Activated T-cell treated with anti-CD3 and anti-CD28 coated beads for 1 hour (primary cell): ENCODE measurements at places on chromosomes 7 and 10.

GRCh38 chr7:50369143-50370026 lies 64.9 kb downstream of the IKZF1 start:
- no peak for DNase-seq

DNA sequence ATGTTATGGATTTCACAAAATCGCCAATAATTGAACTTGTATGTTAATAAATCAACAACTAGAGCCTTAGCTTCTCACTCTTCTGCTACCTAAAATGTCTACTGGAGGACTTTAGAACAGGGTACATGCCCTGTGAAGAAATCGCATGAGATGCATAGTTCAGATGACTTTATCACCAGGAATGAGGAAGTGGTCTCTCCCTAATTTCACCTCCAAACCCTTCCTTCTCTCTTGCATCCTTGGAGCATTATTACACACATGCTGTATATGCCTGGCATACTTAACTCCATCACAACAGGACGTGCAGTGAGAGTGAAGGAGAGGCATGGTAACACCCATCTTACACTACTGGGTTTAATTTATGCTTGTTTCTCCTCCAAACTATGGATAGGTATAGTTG lies 27.8 kb downstream of the RHEB start:
- DNase-seq, result no peak

DNA sequence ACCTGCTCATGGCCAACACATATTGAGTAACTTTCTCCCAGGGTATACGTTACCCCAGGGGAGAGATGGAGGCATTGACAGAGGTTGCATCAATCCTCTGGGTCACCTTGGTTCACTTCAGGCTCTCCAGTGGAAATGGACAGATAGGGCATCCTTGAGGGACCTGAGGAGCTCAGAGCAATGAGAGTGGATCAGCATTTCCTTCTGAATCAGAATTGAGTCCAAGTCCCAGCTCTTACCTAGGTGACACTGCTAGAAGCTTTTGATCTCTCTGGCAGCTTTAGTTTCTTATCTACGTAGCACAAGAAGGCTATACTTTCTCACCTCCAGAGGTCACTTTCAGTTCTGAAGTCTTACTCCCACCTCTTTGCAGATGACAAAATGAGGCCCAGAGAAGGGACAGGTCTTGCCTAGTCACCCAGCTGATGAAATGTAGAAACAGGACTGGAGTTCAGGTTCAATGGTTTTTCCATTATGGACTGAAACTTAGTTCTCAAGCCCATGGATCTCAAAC lies 35.2 kb downstream of the PANK1 start:
- no peak for DNase-seq

DNA sequence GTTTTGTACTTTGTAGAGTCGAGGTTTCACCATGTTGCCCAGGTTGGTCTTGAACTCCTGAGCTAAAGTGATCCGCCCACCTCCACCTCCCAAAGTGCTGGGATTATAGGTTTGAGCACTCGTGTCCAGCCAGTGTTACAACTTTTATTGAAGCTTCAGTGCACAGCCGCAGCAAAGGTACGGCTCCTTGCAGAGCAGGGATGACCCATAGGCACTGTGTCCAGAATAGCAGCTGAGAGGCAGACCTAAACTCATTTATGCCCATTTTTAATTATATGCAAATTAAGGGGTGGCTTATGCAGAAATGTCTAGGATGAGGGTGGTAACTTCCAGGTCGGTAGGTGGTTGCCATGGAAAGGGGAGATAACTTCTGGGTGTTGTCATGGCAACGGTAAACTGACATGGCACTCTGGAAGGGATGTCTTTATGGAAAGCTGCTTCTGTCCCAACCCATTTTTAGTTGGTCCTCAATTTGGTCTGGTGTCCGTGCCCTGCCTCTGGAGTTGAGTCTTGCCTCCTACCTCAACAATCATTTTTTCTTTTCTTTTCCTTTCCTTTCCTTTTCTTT lies 22.7 kb downstream of the NYAP1 start:
- DNase-seq, result no peak

- no peak for DNase-seq
Measured at GRCh38 chr7:135215180-135215579, 3.9 kb upstream of the WDR91 start.

DNA sequence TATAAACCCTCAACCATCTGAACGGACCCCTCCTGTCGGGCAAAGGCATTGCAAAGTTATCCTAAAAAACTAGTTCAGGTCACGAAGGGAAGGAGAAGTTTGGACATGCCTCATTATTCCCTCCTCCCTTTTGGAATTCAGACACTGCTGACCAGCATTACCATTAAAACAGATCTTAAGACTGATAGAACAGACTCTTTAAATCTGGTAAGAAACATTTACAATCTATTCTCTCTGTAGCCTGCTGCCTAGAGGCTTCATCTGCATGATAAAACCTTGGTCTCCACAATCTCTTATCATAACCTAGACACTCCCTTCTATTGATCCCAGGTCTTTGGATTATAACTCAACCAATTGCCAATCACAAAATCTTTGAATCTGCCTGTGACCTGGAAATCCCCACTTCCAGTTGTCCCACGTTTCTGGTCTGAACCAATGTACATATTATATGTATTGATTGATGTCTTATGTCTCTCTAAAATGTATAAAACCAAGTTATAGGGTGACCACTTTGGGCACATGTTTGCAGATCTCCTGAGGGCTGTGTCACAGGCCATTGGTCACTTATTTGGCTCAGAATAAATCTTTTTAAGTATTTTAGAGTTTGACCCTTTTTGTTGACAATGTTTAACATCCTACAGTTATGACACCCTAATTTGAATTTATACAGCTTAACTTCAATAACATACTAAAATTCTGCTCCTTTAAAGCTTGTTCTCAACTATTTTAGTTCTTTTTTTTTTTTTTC lies 23.5 kb upstream of the CNNM2 start:
- no peak for DNase-seq

DNA sequence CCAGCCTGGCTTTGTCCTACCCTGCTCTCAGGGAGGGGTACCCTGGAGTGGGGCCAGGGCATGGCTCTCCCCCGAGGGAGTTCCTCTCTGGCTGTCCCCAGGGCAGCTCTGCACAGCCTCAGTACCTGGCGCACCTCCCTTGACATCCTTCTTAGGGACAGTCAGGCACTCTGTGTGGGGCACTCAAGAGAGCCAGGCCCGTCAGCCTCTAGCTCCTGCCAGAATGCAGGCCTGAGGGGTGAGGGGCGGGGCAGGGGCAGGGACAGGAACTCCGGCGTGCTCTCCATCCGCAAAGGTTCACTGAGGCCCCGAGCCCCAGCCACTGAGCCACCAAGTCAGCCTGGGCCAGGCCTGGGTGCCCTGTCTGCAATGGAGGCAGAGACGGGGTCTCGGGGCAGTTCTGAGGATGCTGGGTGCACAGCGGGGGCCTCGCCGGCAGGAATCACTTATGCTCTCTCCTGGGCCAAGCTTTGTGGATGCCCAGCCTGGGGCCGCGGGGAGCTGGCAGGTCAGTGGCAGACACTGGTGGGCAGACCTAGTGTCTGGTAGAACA lies 10.1 kb downstream of the LIMK1 start:
- DNase-seq, result no peak

GRCh38 chr7:4751398-4751947 lies 23.9 kb upstream of the AP5Z1 start:
- DNase-seq, result no peak

DNA sequence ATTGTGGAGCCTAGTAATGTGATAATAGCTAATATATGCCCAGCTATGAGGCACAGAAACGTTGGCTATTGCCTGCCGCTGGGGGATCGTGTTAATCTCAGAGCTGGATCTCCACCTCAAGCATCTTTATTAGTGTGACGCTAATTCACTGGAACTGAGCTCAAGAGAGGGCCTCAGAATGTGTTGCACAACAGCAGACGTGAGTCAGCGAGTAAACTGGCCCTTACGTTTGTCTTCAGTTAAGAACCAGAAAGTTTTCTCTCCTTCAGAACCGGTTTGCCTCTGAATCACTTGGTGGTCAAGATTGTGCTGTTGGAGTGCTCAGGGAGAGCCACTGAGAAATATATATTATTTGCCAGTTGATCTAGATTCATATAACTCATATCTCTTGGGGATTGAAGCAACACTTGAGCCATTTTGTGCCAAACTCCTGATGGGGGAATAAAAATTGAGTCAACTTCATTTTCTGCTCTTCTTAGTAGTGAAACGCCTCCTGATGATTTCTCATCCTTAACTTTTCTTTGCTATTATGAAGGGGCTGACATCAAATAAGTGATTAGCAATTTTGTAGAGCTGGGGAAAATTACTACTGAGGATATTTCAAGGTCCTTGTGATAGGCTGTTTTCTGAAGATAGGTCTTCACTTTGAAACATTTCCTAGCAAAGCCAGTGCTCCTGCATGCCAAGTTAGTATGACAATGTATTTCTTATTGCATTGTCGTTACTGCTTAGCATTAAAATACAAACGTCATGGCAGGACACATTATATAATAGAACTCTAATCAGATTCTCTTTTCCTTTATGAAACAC lies 22.3 kb downstream of the BZW2 start:
- no peak for DNase-seq

- no peak for DNase-seq
Measured at GRCh38 chr7:94188350-94188749, 184.2 kb upstream of the BET1 start.

DNA sequence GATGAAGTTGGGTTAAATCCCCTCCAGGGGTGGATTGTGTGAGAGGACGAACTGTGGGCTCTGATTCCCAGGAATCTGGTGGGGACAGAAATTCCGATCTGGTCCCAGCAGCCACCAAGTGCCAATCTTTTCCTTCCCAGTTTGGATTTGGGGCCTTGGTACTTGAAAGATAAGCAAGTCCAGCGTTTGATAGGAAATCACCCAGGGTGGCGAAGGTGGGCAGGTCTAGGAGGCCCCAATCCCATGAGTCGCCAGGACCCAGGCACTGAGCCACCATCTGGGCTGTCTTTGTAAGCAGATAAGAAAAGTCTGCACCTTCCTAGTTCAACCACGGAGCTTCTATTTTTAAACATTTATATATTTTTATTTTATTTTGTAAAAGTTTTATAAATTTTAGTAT lies 122.6 kb upstream of the LSM8 start:
- no peak for DNase-seq

- no peak for DNase-seq
Measured at GRCh38 chr7:104986628-104987259, 27.3 kb upstream of the KMT2E start.

GRCh38 chr7:116780521-116780920 lies 81.9 kb upstream of the CAPZA2 start:
- no peak for DNase-seq

GRCh38 chr7:2195400-2196246 lies 37.1 kb downstream of the MAD1L1 start:
- DNase-seq, result no peak
